ENCODE measurements at places on chromosomes 7 and 10.

DNA sequence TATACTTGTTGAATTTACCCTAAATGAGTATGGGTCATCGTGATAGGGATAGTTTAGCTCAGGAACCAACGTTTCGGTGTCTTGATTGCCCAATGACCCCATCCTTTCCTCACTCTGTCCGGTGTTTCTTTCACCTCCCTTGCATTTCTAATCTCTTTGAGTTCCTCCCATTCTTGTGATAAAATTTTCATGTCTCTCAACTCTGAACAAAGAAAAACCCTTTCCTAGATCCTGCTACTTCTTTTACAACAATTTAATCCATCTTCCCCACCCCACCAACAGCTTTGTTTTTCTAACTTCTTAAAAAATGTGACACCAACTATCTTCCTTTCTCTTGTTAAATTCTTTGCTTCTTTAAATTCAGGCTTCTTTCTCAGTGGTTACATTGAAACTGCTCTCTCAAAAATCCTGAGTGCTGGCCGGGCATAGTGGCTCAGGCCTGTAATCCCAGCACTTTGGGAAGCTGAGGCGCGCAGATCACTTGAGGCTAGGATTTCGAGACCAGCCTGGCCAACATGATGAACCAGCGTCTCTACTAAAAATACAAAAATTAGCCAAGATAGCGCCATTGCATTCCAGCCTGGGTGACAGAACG, 130.3 kb upstream of the MINDY3 start:
- DNase-seq: no peak

DNA sequence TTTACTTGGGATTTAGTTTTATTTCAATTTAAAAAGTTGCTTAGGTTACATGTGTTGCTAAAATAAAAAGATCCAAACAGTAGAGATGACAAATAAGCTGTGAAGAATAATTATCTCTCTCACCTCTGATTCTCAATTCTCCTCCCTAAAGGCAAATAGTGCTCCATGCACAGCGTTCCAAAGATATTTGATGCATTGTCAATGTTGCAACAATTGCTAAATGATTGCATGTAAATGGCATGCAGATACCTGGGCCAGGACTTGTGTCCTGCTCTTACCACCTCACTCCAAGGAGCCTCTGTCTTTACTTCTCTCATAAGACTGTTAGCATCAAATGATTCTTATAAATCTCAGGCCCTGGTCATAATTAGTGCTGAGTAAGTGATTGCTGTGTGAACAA, 217.7 kb downstream of the SEC23IP start:
- no peak for DNase-seq

- no peak for DNase-seq
Measured at GRCh38 chr7:90391488-90391887, 11.8 kb upstream of the CLDN12 start.

- DNase-seq: no peak
Measured at GRCh38 chr7:3712841-3713240, 411.8 kb downstream of the SDK1 start.

DNA sequence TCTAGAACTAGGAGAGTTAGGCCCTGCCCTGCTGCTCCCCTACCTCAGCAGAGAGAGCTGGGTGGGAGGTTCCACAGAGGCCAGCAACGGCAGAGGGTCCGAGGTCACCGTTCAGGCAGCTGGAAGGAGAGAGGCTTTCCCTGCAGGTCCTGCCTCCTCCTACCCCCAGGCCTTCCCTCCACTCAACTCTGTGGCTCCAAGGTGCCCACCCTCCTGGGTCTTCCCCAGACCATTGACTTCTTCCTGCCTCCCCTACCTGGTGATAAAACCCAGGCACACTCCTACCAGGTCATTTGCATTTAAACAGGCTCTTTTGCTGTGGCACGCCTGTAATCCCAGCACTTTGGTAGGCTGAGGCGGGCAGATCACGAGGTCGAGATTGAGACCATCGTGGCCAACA, 515.3 kb upstream of the FOXK1 start:
- DNase-seq: no peak

- DNase-seq: peak; percentile 62
Measured at GRCh38 chr7:40297741-40298311, 163.0 kb downstream of the SUGCT start.

- DNase-seq: no peak
Measured at GRCh38 chr7:53351681-53352080, 316.2 kb downstream of the POM121L12 start.

DNA sequence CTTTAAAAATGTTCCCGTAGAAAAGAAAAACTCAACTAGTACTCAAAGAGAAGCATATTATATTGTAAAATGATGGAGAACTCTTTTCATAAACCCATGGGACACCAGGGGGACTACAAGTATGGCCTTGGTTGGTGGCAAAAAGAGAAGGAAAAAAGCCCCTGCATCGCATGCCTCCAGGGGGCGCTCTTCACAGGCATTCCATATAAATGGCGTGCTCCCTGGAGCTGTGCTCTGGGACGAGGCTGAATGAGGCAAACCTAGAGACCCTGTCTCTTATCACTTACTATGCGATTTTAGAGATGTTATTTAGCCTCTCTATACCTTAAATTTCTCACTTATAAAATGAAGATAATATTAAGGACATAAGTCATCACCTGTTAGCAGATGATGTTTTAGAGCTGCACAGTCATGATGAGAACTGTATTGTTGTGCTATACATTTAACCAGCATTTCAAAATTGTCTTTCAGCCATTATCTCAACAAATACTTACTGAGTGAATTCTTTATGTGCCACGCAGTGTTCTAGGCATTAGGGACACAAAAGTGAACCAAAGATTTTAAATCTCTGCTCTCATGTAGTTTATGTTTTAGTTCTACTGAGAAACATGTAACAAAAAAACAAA, 105.8 kb downstream of the ARHGAP21 start:
- peak; percentile 59 for DNase-seq

GRCh38 chr7:121513105-121513504, 117.0 kb upstream of the FAM3C start:
- no peak for DNase-seq

DNA sequence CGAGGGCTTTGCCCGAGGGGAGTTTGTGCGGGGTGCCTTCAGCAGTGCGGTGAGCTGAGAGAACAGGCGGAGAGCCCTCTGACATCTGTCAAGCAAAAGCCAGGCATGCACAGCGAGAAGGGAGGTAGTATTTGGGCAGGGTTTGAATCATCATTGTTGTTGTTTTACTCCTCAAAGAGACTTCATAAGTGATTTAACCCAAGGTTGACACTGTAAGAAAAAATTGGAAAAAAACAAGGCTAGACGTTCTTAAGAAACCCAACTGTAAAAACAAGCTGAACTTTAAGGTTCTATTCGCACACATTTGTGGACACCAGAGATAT, 1.3 kb downstream of the ADAM22 start:
- no peak for DNase-seq

- no peak for DNase-seq
Measured at GRCh38 chr7:25307624-25308023, 79.3 kb upstream of the NPVF start.

GRCh38 chr7:30460246-30460633, 18.3 kb downstream of the NOD1 start:
- DNase-seq: no peak

DNA sequence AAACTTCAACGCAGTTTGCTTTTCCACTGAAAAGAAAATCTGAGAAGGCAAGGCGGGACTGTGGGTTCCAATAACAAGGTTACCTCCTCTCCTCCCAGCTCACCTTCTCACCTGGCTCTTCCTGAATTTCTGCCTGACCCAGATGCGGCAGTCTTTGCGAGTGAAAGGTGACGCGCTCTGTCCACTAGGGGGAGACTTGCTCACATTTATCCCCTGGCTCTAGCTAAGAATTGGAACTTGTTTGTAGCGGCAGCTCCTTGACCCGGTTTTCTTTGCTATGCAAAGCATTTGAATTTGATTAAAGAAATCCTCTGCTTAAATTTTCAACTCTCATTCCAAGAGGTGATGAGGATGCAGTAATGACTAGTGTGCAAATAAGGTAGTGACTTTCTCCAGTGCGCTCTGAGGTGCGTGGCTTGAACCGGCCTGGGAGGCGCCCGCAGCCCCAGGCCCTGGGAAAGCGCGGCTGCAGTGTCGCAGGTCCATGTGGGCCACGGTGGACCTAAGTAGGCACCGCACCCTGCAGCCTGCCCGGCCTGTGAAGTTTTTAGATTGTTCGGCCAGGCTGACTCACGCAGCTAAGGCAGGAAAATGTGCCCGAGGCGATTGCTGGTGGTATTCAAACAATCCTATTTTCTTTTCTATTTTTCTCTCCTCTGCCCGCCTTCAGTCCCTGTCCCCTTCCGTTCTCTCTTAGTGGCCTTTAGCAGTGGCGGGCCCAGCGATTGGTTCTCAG, 336.9 kb upstream of the NPSR1 start:
- DNase-seq: peak; percentile 93

- DNase-seq: peak; percentile 52
Measured at GRCh38 chr7:23462846-23463245, 7.4 kb downstream of the IGF2BP3 start.

DNA sequence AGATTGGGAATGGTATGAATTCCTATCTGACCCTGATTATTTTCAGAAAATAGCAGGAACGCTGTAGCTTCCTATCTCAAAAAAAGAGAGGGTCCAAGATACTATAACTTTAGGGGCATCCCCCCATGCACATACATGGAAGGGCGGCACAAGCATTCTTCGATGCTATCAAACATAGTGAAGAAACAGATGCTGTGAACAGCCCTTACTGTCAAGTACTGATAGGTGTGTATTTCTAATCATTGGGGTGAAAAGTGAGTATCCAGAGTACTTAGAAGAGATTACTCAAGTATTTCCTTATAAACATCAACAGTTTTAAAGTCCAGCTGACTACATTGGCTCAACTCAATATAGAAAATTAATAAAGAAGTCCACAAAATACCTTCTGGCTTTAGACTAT, 17.0 kb upstream of the NUP42 start:
- DNase-seq: no peak

DNA sequence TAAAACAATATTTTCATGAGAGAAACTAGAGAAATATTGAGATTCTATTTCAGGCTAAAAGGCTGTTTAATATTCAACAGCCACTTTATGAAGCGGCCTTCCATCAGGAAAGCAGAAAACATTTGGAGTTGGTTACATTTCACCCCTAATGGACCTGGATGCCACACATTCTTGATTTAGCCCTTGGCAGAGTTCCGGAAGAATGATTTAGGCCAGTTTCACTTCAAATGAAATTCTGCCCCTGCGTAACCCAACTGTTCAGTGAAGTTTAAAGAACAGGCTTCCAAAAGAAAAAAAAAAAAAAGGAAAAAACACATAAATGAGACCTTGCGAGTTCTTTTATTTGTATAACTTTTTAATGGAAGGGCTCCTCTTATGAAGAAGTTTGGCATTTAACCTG, 239.2 kb upstream of the AKR1E2 start:
- no peak for DNase-seq

DNA sequence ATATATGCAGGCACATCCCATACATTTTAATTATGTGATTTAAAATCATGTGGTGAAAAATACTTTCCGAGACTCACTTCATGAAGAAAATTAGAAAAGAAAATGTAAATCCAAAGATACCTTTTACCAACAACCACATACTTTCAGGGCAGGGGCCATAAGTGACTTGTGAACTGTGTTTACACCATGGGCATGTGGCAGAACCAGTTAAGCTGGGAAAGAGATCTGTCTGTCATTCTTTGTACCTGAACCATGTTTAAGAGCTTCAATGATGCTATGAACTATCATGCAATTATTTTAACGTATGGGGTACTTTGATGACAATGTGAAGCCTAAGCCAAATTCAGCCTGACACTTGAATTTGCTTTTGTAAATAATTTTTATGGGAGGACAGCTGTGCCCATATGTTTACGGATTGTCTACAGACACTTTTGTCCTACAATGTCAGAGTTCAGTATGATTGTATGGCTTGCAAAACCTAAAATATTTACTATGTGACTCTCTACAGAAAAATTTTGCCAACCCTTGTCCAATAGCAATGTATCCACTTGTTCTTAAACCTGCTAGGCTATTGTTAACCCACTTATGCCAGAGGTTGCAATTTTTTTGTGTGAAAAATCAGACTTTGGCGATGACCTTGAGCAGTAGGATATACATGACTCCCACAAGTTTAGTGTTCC, 654.6 kb downstream of the TNS3 start:
- DNase-seq: no peak

DNA sequence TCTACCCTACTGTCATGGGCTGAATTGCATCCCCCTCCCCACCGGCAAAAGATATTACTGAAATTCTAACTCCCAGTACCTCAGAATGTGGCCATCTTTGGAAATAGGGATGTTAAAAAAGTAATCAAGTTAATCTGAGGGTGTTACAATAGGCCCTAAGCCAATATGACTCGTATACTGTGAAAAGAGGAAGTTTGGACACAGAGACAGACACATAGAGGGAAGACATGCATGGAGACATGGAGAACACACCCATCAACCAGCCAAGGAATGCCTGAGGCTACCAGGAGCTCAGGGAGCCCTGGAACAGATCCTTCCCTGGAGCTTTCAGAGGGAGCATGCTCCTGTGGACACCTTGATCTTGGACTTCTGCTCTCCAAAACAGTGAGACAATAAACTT, 138.2 kb upstream of the ADO start:
- DNase-seq: no peak

GRCh38 chr7:30330134-30331111, 46.0 kb downstream of the ZNRF2 start:
- no peak for DNase-seq

GRCh38 chr7:73585196-73585595, 6.8 kb upstream of the TBL2 start:
- DNase-seq: no peak

DNA sequence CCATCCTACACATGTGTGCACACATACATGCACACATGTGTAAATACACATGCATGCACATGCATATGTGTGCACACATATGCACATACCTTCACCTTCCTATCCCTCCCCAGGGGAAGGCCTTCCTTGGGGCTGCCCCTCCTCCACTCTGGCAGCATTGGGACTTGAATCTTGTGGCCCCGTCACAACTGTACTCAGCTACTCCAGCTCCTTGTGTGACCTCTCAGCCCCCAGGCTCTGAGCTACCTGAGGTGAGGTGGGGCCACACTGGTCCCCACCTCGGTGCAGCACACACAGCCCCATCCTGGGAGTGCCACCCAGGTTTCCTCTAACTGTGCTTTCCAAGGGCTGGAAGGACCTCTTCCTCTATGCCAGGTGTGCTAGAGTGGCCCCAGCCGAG, 116.0 kb downstream of the LHPP start:
- no peak for DNase-seq

DNA sequence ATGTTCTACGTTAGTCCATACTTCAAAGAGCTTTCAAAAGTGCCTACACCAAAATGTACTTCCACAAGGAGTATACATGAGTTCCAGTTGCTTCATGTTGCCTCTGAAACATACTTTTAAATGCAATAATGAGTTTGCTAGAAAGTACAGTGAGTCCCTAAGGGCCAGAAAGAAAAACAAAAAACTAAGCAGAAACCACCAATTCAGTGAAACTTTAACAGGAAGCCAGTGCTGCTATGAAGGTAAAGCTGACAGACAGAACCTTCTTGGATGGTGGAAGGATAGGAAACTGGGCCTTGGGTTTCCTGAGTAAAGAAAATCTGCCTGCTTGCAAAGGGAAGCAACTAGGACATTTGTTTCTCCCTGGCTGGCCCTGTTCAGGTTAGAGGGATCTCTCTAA, 104.2 kb downstream of the CTTNBP2 start:
- DNase-seq: no peak

- peak; percentile 97 for DNase-seq
Measured at GRCh38 chr10:122468926-122469781, 7.8 kb downstream of the HTRA1 start.

Measured in EL (cell line).